Stimulated activated naive CD4-positive, alpha-beta T cell treated with Interleukin-2 at 50 U/mL for 16 hours (primary cell): ENCODE measurements at places on chromosomes 3 and 15.

- no peak for DNase-seq
Measured at GRCh38 chr3:45123581-45124269, 22.5 kb downstream of the CDCP1 start.

GRCh38 chr15:33179874-33180273 is 14.6 kb downstream of the FMN1 start:
- no peak for DNase-seq

DNA sequence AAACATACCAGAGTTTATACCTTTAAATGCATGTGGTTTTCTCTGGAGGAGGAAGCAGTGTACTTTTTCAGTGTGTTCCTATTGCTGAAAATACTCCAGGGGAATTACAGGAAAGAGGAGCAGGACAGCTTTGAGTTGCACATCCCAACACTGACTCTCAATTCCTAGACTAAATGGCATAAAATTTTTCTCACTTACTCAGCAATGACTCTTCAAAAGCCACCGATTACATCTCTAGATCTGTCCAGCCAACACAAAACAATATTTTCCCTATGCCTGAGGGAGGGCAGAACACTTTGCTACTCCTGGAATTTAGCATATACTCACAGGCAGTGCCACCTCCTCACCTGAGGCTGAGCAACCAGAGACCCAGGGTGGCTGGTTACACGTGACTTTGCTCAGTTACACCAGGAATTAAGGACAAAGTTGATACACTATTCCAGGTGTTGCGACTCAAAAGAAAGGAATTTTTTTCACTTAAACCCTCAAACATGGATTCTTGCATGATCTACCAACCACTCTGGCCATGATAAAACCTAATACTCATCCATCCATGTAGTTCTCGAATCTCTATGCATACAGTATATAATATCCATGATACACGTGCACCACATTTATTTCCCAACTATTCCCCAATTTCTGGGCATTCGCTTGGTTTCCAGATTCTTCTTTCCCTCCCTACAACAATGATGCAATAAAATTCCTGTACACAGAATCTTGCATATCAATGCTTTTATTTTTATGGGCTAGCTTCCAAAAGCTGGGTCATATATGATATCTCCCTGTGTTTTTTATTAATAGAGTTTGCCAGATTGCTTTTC is 194.6 kb downstream of the THRB start:
- no peak for DNase-seq

DNA sequence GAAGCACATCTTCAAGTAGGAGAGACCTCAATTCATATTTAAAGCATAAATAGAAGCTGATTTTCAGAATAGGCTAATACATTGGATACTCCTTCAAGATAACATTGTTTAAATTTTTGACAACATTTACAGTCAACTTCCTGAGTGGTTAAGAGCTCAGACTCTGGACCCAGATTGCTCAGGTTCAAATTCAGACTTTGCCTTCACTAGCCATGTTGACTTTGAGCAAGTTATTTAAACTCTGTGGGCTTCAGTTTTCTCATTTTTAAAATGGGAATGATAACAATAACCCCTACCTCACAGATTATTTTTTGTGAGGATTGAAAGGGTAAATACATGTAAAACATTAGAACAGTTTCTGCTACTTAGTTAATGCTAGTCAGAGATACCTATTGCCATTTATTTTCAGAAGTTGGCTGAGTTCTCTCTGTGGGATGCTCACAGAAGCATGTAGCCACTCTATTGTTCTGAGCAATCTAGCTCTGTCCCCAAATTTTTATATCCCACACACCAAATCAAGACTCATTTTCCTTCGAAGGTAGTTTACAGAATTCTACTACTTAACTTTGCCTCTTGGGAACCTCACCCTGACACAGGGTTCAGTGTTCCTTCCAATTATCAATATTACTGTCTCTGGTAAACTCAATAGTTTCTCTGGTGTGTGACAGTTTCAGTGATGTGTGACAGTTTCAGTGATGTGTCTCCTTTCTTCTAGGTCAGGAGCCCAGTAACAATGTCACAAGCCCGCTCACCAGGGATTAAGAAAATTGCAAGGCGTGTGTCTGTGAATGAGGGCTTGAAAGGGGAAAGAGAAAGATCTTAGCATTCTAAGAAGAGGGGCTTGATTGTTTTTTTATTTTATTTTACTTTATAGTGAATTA is 79.4 kb upstream of the OSTN start:
- DNase-seq = no peak

GRCh38 chr3:16738451-16738850 is 133.2 kb upstream of the DAZL start:
- DNase-seq = no peak

DNA sequence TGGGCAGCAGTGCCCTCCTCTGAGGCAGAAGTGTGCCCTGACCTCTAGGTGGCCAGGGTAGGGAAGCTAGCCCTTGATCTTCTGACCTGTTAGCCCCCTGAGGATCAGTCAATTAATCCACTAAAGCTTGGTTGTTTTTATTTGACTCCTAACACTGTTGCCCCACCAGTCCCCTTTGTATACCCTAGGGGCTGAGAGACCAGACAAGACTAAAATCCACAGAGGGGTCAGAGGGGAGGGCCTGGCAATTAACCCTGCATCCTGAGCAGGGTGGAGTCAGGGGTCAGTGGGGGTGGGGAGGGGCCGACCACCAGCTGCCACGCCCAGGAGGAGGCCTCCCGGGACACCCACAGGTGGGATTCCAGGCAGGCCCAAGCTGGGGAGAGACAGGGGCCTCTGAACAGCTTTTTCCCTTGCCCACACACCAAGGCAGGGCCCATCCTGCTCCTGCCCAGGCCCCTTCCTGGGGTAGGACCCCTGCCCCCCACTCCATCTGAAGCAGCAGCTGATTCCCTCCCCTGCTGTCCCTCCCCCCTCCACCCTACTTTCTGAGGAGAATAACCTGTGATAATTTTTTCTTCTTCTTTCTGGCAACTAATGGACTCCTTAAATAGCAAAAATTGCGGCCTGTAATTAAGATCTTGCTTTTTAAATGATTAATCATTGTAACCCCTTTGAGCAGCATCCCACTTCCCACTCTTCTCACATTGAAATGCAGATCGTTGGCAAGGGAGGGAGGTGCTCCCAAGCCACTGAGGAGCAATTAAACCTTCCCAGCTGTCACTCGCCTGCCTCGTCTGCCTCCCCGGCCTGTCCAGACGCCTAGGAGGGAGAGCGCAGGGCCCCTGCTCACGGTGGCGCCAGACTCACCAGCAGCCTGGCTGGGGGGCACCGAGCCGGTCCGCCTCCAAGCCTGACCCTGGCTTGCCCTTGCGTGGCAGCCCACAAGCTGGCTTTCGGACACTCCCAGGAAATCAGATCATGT is 51.9 kb downstream of the RHCG start:
- no peak for DNase-seq

DNA sequence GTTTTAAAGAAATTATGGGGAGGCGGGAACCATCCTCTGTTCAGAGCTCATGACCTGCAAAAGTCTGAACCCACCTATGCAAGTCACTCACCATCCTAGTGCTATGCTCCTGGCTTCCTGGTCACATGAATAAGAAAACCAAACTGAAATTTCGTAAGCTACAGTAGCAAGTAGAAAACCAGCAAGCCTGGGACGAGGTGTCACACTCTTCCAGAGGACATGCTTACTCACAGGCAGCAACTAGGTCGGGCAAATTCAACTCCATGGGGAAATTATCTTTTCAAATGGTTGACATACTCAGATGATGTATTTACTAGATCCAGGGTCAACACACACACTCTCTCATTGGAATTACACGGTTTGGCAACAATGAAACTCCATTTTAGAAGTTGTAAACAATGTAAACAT is 31.3 kb downstream of the LDHAL6B start:
- no peak for DNase-seq

DNA sequence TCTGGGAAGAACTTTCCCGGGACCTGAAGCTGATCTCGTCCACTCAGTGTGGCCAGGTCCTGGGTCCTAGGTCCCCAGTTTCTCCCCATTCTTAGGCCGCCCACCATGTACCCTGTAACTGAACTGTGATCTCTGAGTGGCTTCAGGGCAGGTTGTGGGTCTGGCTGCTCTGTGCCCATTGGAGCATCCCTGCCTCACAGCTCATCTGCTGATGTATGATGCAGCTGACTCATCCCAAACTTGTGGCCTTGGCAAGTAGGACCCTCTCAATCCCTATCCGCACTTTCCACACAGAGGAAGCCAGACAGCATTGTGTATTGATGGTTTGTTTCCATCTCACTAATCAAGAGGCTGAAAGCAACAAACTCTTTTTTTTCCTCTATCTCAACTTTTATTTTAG is 69.1 kb upstream of the XCR1 start:
- no peak for DNase-seq

DNA sequence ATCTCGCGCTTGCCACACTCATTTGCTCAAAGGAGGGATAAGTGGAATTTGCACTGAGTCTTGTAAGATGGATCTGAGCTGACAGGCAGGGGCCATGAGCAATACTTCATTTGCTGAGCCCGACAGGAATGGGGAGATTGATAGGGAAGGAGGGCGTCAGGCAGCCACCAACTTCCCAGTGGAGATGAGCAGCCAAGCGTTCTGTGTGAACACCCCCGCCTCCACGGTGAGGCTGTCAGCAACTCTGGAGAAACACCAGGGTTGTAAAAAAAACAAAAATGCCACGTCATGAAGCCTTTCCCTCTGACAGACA is 36.8 kb downstream of the TLE3 start:
- DNase-seq = no peak

DNA sequence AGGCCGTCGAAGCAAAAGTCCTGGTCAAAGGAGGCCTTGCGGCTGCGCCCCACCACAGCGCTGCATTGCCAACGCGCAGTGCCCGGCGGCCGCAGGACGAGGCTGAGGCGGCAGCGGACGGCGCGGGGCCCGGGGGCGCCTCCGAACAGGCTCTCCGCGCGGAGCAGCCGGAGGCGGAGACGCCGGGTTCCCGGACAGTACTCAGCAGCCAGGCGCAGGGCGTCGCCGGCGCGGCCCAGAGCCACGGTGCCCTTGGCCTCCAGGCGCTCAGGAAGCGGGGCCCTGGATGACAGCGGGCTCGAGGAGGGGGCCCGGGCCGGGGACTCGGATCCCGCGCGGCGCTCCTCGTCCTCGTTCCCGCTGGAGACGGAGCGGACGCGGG is 1.1 kb downstream of the C2CD4B start:
- DNase-seq = no peak

GRCh38 chr3:136835089-136835812 is 16.3 kb downstream of the SLC35G2 start:
- DNase-seq = no peak

DNA sequence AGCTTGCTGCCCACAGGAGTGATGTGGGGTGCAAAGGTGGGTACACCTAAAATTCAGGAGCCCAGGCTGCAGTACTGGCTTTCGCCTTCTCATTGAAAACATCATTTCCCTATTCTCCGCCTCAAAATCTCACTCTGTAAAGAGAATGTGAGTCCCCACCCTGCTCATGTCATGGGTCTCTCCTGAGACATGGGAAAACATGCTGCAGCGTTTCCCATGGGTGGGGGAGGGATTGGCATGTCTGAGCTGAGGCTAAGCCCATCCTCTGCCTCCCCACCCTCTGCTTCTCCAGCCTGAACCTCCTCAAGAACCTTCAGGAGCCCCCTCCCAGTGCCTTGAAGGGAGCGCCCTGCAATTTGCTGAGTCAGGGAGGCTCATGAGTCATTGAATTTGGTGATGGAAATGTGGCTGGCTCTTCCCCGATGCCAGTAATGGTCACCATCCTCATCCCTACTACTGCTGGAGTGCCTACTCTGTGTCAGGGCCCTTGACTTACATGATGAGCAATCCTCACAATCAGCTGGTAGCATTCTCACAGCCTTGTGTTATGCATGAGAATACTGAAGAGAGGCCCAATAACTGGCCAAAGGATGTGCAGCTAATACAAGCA is 28.8 kb downstream of the WNT5A start:
- no peak for DNase-seq

DNA sequence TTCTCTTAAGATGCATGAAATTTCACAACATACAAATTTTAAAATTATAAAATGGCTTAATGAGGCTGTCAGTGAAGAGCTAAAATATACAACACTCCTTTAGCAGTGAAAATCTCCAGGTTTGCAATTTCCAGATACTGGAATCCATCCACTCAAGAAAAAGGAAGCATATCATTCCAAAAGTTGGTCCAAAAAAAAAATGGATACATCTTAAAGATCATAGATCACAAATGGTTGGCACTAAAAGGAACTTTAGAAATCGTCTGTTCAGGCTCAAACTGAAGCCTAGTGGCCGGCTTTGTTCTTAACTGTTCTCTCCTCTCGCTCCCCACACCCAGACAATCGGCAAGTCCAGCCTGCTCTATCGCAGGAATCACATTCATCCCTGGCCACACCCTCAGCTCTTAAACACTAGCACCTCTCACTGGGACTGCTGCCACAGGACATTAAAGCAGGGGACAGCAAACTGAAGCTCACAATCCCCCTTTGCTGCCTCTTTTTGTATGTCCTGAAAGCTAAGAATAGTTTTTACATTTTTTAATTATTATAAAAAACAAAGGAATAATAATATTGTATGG is 130.3 kb upstream of the CDIN1 start:
- DNase-seq = no peak

DNA sequence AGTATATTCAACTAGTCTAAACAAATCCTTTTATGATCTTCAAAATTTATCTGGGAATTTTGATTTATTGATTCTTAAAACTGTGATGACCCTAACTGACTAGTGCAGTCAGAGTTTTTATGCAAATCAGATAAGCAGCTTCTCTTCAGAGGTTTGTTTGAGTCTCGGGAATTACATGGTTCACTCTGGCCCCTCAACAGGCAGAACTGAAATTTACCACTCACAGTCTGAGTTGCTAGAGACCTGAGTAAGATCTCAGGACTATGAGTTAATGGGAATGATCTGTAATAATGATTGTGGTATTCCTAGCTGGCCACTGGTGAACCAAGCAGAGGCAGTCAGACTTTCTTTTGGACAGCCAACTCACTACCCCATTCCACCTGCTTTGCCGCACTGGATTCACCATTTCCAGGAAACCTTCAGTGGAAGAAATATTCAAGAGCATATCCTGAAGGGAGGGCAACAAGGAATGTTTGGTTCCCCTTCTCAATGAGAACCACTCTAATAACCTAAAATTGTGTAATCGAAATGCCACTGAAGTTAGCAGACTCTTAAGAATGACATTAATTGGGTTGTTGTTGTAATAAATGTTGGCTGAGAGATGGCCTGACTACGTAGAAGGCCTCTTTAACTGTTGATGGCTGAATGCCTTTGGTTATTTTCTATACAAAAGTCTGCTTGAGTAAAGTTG is 11.5 kb upstream of the DNAJC13 start:
- no peak for DNase-seq

DNA sequence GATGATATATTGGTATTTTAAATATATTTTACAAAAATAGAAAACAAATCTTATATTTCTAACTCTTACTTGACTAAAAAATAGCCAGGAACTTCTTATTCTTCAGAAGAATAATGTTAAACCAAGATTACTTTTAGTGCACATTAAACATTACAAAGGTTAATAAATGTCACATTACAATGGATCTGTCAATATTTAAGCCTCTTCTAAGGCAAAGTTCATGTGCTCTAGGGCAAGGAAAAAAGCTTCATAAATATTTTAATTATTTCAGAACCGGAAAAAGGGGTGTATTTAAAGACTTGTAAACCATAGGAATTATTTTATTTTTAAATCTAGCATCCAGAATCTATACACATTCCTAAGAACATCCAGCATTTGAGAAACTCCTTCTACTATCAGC is 166.9 kb upstream of the ROBO2 start:
- DNase-seq = no peak
